Stimulated activated CD4-positive, alpha-beta T cell treated with anti-CD3 and anti-CD28 coated beads, TNF-alpha, amount 100 ng/mL, for 24 hours (primary cell): ENCODE measurements at places on chromosomes 11 and 22.

DNA sequence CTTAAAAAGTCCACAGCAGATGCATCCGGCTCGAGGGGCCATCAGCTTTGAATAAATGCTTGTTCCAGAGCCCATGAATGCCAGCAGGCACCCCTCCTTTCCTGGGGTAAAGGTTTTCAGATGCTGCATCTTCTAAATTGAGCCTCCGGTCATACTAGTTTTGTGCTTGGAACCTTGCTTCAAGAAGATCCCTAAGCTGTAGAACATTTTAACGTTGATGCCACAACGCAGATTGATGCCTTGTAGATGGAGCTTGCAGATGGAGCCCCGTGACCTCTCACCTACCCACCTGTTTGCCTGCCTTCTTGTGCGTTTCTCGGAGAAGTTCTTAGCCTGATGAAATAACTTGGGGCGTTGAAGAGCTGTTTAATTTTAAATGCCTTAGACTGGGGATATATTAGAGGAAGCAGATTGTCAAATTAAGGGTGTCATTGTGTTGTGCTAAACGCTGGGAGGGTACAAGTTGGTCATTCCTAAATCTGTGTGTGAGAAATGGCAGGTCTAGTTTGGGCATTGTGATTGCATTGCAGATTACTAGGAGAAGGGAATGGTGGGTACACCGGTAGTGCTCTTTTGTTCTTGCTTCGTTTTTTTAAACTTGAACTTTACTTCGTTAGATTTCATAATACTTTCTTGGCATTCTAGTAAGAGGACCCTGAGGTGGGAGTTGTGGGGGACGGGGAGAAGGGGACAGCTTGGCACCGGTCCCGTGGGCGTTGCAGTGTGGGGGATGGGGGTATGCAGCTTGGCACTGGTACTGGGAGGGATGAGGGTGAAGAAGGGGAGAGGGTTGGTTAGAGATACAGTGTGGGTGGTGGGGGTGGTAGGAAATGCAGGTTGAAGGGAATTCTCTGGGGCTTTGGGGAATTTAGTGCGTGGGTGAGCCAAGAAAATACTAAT, 1.9 kb downstream of the NEAT1 start:
- DNase-seq: no peak

- DNase-seq: no peak
Observed at GRCh38 chr11:9689721-9690120, 25.8 kb downstream of the SWAP70 start.

DNA sequence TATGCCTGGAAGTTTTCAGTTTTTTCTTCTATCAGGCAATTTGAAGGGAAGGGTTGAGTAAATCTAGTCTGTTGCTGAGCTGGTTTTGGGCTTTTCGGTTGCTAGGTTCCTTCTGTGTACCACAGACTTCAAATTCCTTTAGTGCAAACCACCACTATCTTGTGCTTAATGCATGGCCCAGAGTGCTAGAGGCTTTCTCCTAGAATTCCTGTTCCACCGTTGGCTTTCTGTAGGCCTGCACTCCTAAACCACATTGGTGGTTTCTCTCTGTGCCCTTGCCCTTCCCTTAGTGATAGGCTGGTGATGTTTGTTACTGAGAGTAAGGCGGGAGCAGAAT, 47.1 kb upstream of the CTSC start:
- DNase-seq: no peak

DNA sequence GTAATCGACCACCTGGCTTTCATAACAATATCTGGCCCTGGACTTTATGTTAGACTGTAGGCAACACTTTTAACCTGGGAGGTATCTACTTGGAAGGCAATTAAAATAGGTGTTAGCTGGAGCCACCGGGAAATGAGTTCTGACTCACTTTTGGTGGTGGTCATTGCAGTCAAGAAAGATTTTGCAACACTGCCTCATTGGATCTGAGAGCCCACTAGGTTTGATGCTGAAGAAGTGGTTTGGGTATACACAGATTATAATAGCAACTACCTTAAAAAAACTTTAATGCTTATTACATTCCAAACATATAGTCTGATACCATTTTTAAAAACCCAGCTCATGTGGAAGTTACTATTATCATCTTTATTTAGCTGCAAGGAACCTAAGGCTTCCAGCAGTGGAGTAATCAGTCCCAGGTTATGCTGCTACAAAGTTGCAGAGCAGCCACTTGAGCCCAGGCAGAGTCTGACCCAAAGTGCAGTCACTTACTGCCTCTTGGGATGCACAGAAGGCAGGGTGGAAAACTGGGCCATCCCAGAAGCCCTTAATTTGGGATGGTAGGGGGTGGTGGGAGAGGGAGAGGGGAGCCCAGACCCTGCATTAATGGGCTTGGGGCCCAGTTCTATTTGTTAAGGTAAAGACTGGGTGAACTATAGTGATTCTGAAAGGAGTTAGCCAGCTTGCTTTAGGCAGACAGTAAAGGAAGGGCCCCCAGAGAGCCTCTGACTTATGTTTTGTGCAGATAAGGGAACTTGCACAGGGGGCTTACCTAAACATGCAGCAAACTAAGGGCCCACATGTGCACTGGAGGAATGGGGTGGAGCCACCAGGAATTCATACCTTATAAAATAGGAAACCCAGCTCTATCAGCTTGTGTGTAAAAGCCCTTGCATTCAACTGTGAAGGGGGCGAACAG, 149.4 kb downstream of the SNX19 start:
- DNase-seq: no peak

DNA sequence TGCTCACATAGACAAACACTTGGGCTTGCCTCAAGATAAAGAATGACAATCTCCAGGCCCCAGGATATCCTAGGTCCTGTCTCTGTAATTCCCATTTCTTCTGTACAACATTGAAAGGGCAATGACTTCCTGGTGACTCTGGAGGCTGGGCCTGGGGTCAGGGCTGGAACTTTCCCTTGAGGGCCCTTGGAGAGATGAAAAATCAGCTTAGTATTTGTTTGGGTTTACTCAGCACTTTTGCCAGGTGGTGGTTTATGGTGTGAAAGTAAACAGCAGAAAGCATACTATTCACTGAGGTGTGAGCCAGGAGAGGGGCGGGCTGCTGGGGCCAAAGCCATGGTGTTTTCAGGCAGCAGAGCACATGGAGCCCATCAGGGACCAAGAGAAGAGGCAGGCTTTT, 214.7 kb upstream of the NARS2 start:
- DNase-seq: no peak

DNA sequence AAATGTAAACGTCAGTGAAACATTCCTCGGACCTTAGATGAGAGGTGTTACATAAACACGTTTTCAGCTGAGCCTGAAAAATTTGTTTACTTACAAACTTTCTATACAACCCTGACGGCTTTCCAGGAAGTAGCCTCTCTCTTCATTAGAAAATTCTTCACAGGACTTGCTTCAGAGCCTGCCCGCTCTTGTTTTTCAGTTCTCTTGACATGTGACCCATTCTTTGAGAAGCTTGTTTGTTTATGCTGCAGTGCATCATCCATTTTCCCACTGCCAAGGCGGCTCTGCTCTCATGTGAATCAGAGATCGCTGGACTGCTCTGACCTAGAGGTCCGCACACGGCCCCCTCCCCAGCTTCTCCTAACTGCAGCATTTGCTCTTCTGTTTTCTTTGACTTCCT, 47.9 kb upstream of the ARHGAP42 start:
- DNase-seq: no peak

DNA sequence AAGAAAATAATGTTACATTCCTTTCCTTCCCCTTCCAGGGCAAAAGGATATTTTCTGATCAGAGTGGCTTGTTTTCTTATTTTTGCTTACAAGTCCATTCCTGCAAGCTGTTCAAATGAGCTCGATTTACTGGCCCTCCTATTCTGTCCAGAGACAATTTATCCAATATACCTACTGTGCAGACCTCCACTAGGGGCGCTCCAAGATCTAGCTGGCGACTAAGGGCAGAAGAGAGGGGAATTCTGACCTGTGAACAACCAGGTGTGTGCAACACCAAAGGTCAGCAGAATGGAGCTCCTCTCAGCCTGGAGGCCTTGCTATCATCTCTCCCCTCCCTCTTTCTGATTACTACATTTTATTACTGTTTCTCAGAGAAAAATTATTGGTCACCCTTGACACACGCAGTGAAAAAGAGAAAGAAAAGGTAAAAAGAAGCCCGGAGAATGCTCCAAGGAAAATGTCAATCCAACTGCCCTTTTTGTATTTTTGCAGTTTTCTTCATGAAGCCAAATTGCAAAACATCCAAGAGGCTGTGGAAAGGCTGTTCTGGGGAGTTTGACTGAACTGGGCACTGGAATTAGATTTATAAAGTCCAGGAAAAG, 3.2 kb downstream of the SEZ6L start:
- no peak for DNase-seq

- DNase-seq: no peak
Observed at GRCh38 chr11:121626507-121626875, 173.7 kb upstream of the SORL1-AS1 start.

- DNase-seq: no peak
Observed at GRCh38 chr11:36453678-36454077, 56.4 kb downstream of the TRAF6 start.
